NCI-H1694 treated with DMSO at 0.1 percent for 48 hours (cell line): ENCODE measurements at places on chromosomes 3 and 15.

GRCh38 chr15:48577469-48577868, 68.0 kb downstream of the FBN1 start:
- DNase-seq: peak; percentile 73

GRCh38 chr3:39980781-39981180, 171.4 kb downstream of the MYRIP start:
- no peak for DNase-seq

DNA sequence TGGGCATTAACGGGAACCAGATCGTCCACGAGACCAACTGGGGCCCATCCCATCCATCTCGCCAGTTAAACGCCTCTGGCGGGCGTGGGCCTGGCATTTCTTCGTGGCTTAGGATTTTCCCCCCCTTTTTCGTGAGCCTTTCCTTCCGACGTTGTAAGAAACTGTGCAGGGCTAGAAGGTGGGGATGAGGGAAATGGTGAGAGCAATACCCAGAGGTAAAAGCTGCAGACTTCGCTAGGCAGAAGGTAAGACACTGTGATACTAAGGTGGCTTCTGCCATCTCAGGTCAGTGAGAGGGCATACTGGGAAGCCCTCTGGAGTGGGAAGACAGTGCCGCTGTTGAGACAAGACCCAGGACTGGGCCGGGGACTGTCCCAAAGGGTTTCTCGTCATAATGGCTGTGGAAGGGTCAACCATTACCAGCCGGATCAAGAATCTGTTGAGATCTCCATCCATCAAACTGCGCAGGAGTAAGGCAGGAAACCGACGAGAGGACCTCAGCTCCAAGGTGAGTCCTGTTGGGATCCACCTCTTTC, 666 bp downstream of the MAPKBP1 start:
- DNase-seq: no peak

DNA sequence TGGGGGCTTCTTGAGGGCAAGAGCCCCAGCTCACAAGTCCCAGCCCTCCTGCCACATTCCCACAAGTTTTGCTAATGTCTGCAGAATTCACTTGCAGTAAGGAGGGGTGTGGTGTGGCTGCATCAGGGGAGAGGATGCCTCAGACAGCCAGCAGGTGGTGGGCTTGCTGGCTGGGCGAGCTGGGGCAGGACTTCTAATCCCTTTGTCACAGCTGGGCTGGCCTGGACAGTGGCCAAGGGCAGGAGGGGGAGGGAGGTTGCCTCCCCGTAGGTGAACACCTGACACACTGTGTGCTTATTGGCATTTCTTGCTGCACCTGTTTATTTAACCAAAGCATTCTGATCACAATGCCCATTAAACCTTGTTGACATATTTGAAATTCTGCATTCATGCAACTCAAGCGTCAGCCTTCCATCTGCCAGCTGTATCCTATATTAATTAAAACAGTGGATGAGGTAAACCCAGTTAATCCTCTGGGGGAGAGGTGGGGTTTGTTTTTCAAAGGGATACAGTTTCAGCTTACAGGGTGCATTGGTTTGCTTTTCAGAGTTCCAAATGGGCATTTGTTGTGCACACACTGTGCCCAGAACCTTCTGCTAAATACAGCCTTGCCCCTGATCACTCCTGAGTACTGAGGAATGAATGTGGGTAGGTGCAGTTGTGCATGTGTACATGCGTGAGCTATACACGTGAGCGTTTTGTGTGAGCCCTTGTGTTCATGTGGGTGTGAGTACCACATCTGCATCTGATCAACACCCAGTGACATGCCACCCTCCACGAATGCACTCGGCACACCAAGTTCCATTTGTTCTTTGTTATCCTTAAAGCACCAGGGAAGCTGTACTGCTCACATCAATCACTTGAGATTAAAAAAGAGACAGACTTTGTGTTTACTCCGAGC, 268.7 kb downstream of the XXYLT1 start:
- DNase-seq: peak; percentile 99

DNA sequence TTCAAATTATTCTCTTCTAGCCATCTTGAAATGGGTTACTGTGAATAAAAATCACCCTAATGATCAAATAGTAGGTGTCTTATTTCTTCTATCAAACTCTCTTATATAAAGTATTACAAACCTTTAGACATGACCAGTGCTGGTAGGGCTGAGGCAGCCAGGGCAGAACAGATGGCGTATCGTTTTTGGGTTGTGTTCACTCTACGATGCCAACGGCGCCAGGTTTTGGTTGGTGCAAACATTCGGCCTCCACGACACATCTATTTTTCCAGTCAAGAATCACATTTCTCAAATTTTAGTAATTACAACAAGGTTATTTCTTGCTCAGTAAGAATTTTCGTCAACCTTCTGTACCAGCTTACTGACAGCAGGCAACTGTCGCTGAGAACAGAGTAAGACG, 2.2 kb downstream of the RPL4 start:
- peak; percentile 16 for DNase-seq

GRCh38 chr15:101560722-101561583, 71.4 kb upstream of the PCSK6 start:
- no peak for DNase-seq

GRCh38 chr15:89772932-89773583, 3.1 kb upstream of the MESP2 start:
- no peak for DNase-seq

DNA sequence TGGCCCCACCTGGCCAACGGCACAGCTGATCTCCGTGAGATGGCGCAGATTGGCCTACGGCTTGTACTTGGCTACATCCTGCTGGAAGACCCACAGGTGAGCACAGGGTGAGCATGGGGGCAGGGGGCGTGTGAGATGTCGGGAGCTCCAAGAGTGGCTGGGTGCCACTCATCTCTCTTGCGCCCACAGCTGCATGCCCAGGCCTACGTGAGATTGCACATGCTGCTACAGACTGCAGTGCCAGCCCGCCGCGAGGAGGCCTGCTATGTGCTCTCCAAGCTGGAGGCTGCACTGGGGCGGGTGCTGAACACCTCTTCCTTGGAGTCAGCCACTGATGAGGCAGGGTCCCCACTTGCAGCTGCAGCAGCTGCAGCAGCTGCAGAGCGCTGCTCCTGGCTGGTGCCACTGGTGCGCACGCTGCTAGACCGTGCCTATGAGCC, 22.3 kb downstream of the NBEAL2 start:
- DNase-seq: no peak

DNA sequence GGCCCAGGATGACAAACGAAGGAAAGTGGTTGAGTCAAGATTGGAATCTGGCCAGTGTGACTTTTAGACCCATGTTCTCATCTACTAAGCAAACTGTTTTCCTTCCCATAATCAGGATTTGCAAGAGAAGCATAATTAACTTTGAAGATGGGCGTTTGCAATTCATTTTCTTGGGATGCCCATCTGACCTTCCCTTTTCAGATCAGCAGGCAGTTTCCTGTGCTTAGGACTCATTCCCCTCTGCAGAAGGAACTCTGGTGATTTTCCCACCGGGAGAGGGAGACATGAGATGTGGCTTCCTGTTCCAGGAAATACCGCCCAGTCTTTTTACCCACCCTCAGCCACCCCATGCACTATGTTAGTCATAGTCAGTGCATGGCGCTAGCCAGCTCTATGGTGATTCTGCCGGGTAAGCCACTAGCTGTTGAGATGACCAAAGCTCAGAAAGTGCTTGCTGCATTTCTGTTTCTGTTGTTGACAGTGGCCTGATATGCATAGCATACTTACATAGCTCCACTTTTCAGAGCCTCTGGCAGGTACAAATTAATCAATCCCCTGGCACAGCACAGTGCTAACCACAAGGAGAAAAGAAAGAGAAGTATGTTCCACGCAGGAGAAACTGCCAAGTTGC, 129.4 kb downstream of the VGLL4 start:
- DNase-seq: no peak

- no peak for DNase-seq
Measured at GRCh38 chr3:194462936-194463335, 23.9 kb downstream of the ATP13A3 start.

- no peak for DNase-seq
Measured at GRCh38 chr3:12509466-12509865, 25.2 kb downstream of the TSEN2 start.

DNA sequence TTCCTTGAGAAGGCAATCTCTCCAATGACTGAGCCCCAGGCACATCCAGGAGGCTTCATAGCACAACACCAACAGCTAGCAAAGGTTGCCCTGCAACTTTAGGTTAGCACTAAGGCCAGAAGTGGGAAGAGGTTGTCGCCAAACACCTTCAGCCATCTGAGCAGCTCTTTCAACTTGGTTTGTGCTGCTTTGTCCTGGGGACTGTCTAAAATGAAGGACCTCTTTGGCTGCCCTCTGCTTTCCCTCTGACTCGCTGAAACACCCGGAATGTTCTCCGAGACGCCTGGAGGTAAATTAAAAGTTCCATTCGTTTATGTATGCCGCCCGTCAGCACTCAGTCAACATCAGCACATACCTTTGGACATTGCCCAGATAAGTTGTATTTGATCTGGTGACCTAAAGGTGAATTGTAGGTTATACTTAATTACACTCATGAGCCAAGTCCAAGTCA, 121.2 kb upstream of the NR2F2 start:
- no peak for DNase-seq

- peak; percentile 82 for DNase-seq
Measured at GRCh38 chr3:134898181-134898754, 103.2 kb downstream of the EPHB1 start.

GRCh38 chr3:33360136-33360825, 79.9 kb downstream of the UBP1 start:
- DNase-seq: no peak

- DNase-seq: no peak
Measured at GRCh38 chr15:88664151-88664778, 25.4 kb downstream of the ISG20 start.

- DNase-seq: no peak
Measured at GRCh38 chr3:132840201-132840700, 118.0 kb upstream of the NPHP3 start.

GRCh38 chr3:139521144-139521543, 18.4 kb downstream of the RBP1 start:
- no peak for DNase-seq

- DNase-seq: no peak
Measured at GRCh38 chr3:127680798-127681221, 8.1 kb downstream of the ABTB1 start.

DNA sequence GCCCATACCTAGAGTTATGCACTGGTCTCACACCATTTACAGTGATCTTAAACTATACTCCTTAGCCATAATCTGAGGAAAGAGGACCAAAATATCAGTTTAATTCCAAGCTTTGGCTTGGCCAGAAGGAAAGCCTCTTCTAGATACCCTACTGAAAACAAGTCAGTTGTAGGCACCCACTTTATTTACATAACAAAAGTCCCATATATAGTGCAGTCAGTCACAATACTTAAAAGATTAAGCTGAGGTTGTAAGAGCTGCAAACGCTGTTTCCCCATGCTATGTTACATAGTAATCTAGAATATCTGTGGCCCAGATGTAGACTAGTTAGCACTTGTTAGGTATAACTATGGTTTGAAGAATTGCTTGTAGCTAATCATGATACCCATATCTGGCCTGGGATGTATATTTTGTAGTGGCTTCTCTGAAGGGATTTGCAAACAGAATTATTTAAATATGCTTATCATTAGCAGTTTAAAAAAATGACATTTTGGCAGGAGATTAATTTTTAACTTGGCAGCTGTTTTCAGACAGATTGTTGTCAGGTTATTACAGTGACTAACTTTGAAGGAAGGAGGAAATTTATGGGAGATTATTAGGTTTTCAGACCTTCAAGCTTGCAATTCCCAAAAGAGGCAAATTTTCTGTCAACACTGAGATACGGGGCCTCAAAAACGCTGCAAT, 160.4 kb upstream of the SLC2A2 start:
- no peak for DNase-seq

- DNase-seq: peak; percentile 60
Measured at GRCh38 chr3:194503081-194503531, 16.3 kb upstream of the ATP13A3 start.

DNA sequence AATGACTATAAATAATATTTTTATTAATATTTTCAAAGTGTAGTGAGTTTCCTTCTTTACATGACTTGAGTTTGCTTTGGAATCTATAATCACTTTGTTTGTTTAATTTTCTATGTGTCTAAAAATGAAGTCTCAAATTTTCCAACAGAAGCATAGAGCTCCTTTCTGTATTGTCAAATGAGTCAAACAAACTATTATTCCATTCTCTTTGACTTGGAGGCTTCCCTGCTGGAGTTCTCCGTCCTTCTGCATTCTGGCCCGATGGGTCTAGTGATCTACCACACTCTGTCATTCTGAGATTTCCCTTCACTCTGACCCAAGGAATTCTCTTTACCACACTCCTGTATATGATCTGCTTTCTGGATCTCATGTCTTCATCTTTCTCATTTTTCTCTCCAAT, 30.1 kb downstream of the POLR2M start:
- DNase-seq: no peak

- DNase-seq: no peak
Measured at GRCh38 chr15:41561777-41562145, 2.7 kb downstream of the TYRO3 start.

- no peak for DNase-seq
Measured at GRCh38 chr3:170154084-170154483, 27.4 kb downstream of the PHC3 start.

DNA sequence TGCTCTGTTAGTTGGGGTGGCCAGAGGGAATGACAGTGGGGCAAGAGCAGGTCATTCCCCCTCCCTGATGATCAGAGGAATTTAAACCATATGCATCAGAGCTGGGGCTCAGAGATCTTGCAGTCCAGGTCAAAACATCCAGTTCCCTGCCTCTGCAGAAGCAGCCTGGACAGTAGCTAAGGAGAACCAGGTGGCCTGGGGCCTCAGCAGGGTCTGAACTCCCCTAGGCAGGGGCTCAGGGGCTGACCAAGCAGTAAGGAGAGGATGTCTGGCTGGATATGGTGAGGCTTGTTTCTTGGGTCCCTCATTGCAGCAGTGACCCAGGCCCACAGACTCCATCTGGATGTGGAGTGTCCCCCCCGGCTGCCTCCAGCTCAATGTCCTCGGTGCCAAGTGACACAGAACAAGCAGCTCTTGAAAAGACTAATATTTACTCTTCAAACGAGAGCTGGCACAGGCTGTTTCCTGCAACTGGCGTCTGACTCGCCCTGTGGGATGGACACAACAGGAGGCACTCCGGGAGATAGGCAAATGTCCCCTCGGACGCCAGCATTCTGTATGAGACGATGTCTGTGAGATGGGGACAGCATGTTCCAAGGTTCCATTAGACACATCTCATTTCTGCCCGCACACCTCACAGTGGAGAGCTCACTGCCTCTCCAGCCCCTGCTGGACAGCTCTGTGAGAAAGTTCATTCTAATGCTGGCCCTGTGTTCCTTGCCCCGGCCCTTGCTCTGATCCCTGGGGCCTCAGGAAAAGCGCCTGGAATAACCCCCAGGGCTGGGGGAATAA, 37.1 kb downstream of the SEC22C start:
- DNase-seq: no peak

GRCh38 chr15:76866008-76866407, 39.1 kb downstream of the SCAPER start:
- DNase-seq: no peak

DNA sequence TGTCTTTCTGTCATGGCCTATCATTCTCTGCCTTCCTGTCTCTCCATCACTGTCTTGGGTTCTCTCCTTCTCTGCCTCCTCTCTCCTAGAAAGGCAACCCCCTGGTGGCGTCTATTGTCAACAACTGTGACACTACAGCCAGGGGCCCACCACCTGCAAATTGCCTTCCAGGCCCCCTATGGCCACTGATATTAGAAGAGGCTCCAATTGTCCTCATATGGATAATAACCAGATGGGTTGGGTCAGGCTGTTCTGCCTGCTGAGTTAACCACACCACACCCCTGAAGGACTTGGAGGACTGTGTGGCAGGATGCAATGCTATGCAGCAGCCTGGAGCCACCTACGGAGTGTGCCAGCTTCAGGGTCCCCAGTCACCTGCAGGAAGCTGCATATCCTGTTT, 665.0 kb downstream of the NTRK3 start:
- no peak for DNase-seq

GRCh38 chr3:142648950-142649349, 52.8 kb downstream of the PLS1 start:
- DNase-seq: no peak
